ENCODE measurements at places on chromosomes 2 and 18. TPM values are rescaled to one million over a fixed set of nuclear protein-coding genes. Genes with fewer than 3 reads are reported as not detected.

GRCh38 chr2:26011990-26012856, 21.7 kb upstream of the RAB10 start:
- DNase-seq, result no peak

DNA sequence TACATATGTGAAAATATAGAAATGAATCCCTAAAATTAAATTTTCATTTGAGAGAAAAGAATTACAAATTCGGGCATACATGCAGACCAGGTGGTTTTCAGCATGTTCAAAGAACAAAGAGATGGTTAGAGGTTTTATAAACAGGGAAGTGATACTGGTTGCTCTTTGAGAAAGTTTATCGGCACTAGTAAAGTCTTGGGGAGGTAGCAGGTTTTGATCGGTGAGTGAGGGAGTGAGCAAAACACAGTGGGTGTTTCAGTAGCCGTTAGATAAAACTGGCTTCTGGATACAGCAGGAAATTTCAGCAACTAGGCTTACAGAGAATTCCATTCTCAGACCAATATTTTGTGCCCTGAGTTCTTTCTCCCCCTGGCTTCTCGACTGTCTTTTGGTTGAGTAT, 51.1 kb downstream of the DSC3 start:
- no peak for DNase-seq

- DNase-seq, result no peak
Measured at GRCh38 chr2:85598594-85599340, 3.2 kb downstream of the RNF181 start.

GRCh38 chr2:172481507-172482262, 54.3 kb downstream of the ITGA6 start:
- DNase-seq, result no peak

- DNase-seq, result no peak
Measured at GRCh38 chr18:12907258-12907925, 23.4 kb upstream of the PTPN2 start.

DNA sequence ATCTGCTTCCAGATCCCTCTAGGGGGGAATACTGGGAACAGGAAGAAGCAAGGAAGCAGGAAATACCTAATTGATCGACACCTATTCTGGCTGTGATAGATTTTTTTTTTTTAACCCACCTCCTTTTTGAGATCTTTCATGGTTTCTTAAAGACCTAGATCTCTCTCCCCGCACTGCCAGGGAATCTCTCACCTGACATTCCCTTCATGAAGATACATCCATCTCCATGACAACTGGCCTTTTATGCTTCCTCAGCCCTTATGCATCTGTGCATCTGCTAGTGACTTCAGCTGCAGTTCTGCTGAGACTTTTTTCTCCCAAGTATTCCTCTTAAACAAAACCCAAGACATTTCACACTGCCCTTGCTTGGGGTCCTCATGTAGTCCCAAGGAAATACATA, 21.1 kb upstream of the CPO start:
- DNase-seq, result no peak

DNA sequence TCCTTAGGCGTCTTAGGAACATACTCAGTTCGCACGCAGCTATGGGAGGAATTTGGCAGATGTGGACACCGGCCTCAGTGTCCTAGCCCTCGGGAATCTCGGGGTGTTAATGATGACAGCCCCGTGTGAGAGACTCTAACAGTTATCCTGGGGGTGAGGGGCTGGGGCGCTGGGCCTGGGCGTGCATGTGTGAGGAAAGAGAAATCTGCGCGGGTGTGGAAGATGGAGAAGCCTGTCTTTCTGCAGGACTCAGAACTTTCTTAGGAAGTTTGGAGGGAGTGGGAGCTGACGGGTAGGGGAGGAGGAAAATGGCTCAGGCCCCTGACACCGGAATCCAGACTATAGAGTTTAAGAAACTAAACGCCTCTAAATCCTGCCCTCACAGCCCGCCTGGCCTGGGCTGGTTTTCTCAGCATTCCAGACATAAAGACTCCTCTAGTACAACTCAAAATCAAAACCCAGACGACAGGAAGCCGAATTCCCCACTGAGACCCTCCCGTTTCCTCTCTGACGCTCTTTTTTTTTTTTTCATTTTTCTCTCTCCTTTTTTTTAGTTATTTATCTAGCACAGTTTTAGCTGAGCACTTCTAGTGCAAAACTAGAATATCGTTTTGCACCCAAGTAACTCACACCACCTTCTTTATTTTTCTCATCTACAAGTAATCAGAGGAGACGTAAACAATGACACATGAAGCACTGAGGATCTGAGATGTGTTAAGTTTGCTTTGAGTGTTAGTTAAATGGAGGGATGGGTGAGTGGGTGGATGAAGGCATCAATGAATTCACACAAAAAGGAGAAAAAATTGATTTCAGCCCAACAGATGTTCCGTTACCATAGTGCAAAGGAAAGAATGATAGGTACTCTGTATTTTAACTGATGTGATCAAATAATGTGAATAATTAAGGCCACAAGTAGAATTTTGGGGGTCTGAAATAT, 1.2 kb upstream of the HAAO start:
- no peak for DNase-seq

- DNase-seq, result no peak
Measured at GRCh38 chr2:226583715-226584114, 215.9 kb downstream of the IRS1 start.

GRCh38 chr18:78495550-78495949, 484.1 kb upstream of the SALL3 start:
- DNase-seq, result no peak

GRCh38 chr2:227154986-227155774, 8.8 kb downstream of the COL4A4 start:
- DNase-seq, result no peak

DNA sequence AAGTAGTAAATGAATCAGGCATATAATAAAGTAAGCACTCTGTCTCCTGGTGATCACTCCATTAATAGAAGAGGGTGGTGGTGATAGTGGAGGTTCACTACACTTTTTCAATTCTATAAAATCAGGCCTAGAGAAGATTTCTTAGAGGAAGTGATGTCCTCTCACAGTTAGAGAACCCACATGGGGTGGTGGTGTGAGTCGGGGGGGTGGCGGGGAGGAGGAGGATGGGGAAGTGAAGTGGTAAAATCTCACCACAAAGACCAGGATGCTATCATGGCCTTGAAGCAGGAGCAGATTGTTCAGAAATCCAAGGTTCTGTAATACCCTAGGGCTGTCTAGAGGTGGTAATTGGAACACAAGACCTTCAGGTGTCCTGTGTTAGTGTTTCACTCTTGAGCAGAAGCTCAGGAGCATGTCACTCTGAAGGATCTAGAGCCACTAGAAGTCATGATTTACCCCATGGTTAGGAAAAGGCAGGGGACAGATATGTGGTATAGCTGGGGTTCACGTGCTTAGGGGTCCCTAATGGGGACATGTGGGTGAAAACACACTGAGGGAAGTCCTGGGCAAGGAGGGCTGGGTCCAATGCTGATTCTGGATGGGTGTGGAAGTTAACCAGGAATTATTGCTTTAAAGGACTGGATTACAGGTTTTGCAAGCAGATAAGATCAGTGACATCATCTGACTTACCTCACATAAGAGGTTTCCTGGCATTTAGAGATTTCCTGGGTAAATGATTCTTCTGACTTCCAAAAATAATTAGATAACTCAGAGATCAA, 31.0 kb downstream of the RNF125 start:
- DNase-seq, result peak; percentile 18

- no peak for DNase-seq
Measured at GRCh38 chr2:152363936-152364335, 29.0 kb downstream of the FMNL2 start.

DNA sequence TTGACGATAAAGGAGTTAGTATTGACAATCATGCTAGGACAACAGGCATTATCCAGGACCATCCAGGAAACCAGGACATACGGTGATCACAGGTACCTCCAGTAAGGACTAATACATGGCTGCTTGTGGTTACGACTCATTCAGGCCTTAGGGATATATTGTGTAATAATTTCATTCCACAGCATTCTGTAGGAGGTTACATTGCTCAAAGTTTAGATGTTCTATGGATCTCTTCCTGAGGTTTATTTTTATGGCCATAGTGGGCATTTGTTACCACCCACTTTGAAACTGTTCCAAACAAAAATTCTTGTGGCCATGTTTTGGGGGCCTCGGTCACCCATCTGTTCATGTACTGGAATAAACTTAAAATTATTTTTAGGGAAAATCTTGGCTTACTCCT, 431.6 kb downstream of the METTL4 start:
- DNase-seq, result no peak

DNA sequence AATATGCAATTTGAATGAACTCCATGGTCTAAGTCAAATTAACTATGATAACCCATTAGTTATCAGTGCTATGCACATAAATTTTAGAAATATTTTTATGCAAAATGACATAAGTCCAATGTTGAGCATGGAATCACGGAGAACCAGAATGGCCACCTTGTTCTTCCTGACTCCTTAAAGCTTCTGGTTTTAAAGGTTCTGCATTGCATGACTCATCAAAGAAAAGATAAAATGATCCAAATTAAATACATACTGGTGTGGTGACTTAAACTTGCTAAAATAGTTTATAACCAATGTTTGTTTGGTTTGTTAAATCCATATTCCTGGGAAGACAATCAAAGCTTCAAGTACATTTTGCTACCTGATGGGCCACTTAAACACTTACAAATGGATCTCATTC, 1146.9 kb upstream of the NRXN1 start:
- no peak for DNase-seq

GRCh38 chr2:54290356-54291025, 34.5 kb upstream of the TSPYL6 start:
- no peak for DNase-seq

- DNase-seq, result no peak
Measured at GRCh38 chr2:61878761-61879160, 9.7 kb downstream of the CCT4 start.

- no peak for DNase-seq
Measured at GRCh38 chr2:69012310-69013141, 453 bp upstream of the ANTXR1 start.

GRCh38 chr2:144937910-144938709, 418.2 kb upstream of the ZEB2 start:
- no peak for DNase-seq

GRCh38 chr2:119429225-119429981, 2.3 kb upstream of the TMEM37 start:
- no peak for DNase-seq

GRCh38 chr2:67904566-67904965, 158.2 kb downstream of the C1D start:
- DNase-seq, result no peak

GRCh38 chr2:156182132-156182531, 150.4 kb downstream of the NR4A2 start:
- DNase-seq, result no peak

GRCh38 chr2:22253171-22253570, 1129.4 kb downstream of the TDRD15 start:
- no peak for DNase-seq

DNA sequence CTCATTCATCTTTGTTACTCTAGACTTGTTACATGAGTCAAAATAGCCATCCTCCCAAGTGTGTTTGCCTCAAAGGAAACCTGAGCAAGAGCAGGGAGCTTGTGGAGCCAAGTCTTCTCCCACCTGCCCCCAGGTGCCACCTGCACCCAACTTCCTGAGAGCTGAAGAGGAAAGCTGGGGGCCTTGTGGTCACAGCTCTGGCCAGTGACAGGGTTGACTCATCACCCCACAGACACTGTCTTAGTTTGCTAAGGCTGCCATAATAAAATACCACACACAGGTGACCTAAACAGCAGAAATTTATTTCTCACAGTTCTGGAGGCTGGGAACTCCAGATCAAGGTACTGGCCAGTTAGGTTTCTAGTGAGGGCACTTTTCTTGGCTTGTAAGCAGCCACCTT, 99.6 kb downstream of the TPGS2 start:
- DNase-seq, result no peak

DNA sequence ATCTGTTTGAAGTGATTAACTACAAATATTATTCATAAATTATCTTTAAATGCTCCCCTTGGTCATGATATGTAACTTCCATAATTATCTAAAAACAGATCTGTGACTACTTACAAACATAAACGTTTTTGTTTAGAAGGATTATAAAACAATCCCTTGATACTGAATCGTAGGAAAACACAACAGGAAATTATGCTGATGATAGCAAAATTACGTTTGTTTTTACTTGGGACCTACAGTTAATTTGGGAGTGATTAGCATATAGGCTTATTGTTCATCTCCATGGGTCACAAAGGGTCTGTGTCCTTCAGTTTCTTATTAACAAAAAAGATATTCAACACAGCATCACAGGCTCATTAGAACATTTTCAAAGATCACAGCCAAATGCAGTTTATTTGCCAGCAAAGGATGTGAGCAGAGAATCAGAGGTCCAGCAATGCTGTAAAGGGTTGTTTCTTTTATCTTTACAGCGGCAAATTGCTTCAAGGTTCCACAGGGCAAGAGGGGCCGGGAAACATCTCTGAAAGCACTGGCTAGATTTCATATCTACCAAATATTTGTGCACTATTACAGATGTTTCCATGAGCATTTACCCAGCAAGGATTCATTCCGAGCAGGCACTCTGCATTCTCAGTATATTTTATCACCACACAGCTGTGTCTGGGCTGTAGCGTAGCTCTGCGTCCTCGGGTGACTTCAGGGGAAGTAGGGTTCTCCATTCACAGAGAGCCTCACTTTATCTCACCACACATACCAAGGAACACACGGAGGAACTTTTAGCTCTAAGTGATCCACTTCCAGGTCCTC, 4.1 kb downstream of the CCDC195 start:
- DNase-seq, result no peak

GRCh38 chr2:88400037-88400767, 52.3 kb downstream of the FOXI3 start:
- no peak for DNase-seq

- no peak for DNase-seq
Measured at GRCh38 chr2:39696101-39696553, 30.4 kb downstream of the TMEM178A start.

GRCh38 chr18:59264121-59264571, 9.1 kb downstream of the RAX start:
- DNase-seq, result no peak

DNA sequence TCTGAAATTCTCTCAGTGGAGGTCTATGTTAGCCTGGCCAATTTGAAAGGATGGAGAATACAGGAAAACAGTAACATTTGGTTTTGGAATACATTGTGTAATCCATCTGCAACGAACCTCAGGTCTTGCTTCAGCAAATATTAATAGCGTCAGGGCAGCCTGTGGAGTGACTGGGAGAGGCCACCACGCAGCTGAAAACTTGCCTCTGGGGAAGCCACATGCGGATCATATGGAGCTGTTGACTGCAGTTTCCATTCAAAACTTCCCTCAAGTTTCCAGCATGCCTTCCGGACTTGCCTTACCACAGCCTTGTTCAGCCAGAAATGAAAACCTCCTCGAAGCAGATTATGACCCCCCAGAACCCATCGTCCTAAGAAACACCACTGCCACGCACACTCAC, 25.7 kb downstream of the BCL11A start:
- no peak for DNase-seq

GRCh38 chr2:165147186-165148045, 56.4 kb downstream of the SCN3A start:
- DNase-seq, result no peak

The LAMA3 gene
- 0.05 TPM for total RNA-seq

The NFE2L2 gene
- 55.8 TPM for total RNA-seq

The CFAP53 gene
- total RNA-seq, result 0.51 TPM

The SERPINB2 gene
- not detected for total RNA-seq

The ACOXL gene
- 1.4 TPM for total RNA-seq

The KRTCAP3 gene
- 7.5 TPM for total RNA-seq

The CFAP65 gene
- not detected for total RNA-seq

The PPP4R1 gene
- total RNA-seq, result 48.8 TPM

The OSBPL6 gene
- total RNA-seq, result 1.8 TPM

The SMCHD1 gene
- 100 TPM for total RNA-seq

The KIAA2012 gene
- not detected for total RNA-seq

The PTCD3 gene
- 195 TPM for total RNA-seq

The DQX1 gene
- total RNA-seq, result 0.39 TPM

The ERFE gene
- 1.1 TPM for total RNA-seq

The SALL3 gene
- not detected for total RNA-seq

All from activated T-helper 2 cell treated with anti-CD3 and anti-CD28 coated beads, Interferon-gamma antibody, Interleukin-2, Interleukin-4, amounts not matched to agents 10 μg/mL and 5 μg/mL and 100 μg/mL, durations not matched to agents 14 hours and 24 hours and 36 hours (primary cell).